Activated CD4-positive, alpha-beta T cell treated with anti-CD3 and anti-CD28 coated beads, Interleukin-2, amount 50 U/mL, for 4 hours (primary cell): ENCODE measurements at places on chromosomes 7 and 10.

DNA sequence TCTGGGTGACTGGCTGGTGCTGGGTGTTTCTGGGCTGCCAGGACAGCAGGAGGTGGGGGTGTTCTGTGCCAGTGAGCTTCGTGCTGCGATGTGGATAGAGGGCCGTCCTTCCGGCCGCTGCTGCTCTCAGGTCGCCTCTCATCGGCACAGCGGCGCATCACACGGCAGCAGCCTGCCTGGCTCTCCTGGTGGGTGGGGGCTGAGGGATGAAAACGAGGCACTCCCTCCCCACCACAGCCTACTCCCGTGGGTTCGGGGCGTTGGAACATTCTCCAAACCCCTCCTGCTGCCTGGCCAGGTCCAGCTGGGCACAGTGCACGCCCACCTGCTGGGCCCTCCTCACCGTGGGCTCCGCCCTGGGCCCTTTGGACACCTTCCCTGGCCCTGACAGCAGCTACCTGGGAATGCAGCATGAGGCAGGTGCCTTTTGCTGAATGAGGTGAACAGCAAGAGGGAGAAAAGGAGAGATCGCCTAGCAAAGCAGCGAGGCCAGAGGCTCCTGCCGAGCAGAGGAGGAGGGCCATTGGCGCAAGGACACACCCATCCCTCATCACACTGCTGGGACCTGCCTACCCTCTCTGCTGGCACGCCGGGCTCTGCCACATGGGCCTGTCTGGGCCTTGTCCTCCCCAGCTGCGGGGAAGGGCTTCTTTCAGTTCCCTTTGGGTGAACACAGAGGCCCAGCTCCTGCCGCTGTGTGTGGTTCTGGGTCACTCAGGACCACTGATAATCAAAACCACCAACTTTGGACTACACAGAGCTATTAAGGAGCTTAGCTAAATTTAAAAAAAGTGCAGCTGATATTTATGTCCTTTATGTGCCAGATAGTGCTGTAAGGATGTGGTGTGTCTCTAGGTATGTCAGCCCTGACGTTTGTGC, 33.4 kb downstream of the INPP5A start:
- DNase-seq: no peak

DNA sequence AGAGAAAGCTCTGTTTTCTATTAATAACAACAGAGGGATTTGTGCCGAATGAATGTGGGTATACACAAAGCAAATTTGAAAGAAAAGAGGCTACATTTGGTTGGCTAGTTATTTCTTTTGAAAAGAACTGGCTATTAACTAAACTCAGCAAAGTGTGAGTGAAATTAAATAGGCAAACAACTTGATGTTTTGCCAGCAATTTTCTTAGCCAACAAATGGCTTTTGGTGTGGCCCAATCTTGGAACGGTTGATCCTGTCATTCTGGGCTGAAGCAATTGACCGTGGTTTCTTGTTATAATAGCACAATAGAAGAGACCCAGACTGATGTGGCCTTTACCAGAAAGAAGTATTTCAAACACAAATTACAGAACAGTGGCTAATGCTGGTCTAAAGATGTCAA, 898.6 kb downstream of the KCNMA1 start:
- no peak for DNase-seq

- DNase-seq: no peak
Observed at GRCh38 chr7:131285556-131285955, 42.1 kb upstream of the MKLN1 start.

- DNase-seq: no peak
Observed at GRCh38 chr10:71228875-71229675, 16.7 kb downstream of the UNC5B start.

- no peak for DNase-seq
Observed at GRCh38 chr10:89531359-89531758, 4.0 kb downstream of the SLC16A12 start.

GRCh38 chr10:72742797-72743196, 50.9 kb downstream of the MCU start:
- no peak for DNase-seq

- no peak for DNase-seq
Observed at GRCh38 chr10:22700489-22700888, 13.9 kb downstream of the PIP4K2A start.

DNA sequence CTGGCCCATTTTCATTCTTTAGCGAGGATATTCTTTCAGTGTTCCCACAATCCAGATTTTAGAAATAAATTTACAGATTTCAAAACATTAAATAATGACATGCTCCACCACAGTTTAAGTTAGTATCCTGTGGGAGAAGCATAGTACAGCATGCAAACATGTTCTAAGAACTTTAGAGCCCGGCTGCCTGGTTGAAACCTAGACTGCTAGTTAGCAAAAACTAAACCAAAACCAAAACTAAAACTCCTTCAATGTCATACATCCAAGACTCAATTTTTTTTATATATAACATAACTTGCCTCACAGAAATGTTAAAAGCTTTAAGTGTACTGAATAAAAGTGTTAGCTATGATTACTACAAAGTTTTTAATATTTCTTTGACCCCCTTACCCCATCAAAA, 17.0 kb downstream of the TRA2A start:
- DNase-seq: no peak

DNA sequence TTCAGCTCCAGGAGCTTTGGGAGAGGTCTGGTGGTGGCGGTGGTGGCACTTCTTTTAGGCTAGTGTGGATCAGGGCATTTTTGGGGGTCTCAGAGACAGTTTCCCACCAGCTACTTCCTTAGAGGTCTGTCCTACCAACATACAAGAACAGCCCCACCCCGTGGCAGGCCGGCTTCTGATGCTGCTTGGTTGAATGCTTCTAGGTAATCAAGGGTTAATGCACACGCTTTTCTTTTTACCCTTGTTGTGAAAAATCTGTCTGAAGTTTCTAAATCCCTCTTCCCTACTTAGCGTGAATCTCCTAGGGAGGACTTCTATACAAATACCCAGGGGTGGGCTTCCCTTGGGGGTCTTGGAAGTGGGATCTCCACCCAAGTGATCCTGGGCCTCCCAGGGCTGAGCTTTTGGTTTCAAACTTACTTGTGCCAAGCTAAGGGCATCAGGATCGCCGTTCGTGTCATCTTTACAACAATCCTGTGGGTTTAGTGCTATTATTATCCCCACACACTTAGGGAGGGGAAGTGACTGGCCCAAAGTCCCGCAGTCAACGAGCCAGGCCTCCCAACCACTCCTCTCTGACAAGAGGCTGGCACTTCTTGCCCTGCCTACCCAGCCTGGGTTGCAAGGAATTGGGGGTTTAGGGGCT, 1.7 kb downstream of the SH2B2 start:
- DNase-seq: no peak

DNA sequence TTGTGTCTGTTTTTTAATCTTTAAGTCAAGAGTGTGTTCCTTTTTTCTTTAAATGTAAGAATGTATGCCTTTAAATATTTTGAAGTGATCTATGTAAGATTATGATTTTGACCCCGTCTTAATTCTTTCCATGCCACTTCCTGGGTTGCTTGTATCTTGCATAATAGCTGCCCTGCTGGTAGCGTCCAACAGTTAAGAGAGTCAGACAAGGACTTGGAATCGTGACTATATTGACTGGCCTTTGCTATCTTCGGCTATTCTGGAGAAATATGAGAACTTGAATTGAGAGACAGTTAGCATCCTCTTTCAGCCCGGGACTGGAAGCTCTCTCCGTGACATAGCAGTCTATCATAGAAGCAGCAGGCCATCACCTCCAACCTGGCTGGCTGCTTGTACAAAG, 13.0 kb downstream of the NRP1 start:
- DNase-seq: no peak

DNA sequence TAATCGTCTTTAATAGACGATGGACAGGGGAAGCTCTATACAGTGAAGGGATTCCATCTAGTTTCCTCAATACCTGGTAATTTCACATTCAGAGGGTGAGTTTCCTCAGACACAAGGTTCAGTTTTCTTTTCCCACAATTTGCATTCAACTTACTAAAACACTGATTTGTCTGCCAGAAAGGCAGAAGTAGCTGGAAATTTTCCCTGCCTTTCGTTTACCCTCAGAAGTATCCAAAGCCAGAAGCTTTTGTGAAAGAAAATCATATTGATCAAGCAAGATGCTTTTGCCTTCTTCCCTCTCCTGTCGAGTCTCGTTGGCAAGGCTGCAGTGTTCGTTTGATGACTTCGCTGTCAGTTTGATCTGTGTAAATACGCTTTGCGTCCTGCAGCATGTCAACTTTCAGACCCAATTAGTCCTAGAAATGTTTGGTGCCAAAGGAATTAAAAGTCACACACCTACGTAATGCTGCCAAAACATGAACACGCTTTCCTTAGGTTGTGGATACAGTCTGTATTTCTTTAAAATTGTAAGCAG, 631.9 kb upstream of the FOXK1 start:
- DNase-seq: no peak

GRCh38 chr7:95424716-95425115, 10.1 kb downstream of the PON2 start:
- no peak for DNase-seq

DNA sequence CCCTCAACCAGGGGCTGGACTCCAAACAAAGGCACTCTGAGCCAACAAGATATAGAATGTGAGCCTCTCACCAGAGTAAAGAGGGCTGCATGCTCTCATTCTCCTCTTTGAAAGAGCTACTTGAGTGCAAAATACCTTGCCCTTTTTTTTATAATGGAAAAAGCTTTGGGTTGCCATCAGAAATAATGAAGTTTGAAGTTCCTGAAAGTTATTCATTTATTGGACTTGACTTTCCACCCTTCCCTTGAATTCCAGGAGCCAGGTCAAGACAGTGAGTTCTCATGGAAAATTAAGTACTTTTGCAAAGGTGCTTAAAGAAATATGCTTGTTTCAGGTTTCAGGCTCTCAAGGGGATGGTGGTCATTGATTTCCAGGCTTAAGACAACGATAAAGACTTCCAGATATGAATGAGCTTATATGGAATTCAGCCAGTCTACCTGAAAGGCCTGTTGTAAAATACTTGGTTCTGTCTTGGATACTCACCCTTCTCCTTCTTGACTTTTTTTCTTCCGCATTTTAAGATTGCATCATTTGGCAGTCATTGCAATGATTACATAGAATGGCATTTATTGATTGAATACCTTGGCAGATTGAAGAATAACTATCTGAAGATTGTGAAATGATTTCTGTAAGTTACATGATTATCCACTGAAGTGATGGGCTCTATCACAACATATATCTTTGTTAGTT, 696.4 kb downstream of the INHBA start:
- DNase-seq: no peak

- DNase-seq: no peak
Observed at GRCh38 chr10:8035006-8035640, 19.4 kb upstream of the GATA3 start.

- DNase-seq: no peak
Observed at GRCh38 chr7:153433223-153433622, 619.0 kb upstream of the DPP6 start.

DNA sequence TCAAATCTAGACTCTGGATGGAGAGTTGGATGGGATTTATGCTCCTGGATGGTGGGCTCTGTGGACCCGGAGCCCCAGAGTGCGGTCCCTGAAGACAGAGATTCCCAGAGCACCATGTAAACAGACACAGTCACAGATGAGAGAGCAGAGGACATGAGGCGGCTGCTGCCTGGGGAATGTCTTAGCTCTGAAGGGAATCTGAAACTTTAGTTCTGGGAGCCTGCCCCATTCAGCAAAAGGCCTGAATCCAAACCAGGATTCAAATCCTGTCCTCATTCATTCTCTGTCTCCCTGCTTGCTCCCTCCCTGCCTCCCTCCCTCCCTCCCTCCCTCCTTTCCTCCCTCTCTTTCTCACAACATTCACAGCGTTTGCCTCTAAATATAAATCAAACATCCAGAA, 49.5 kb upstream of the CALD1 start:
- no peak for DNase-seq

GRCh38 chr10:22365644-22366434, 20.5 kb downstream of the SPAG6 start:
- DNase-seq: no peak

DNA sequence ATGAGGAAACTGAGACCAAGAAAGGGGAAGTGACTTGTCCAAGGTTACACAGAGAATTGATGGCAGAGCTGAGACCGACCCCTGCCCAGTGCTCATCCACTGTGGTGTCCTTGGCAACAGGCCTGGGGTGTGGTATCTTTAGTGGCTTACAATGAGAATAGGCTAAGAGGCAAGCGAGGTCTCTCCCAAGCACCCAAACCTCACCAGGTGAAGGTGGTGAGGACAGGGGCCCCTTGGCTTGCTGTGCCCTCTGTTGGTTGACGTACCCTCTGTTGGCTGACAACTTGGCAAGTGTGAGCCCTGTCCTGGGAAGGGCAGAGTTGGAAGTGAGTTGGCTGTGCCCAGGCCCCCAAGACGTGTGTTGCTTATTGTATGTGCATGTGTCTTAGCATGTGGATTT, 166.9 kb downstream of the GRK5 start:
- no peak for DNase-seq

DNA sequence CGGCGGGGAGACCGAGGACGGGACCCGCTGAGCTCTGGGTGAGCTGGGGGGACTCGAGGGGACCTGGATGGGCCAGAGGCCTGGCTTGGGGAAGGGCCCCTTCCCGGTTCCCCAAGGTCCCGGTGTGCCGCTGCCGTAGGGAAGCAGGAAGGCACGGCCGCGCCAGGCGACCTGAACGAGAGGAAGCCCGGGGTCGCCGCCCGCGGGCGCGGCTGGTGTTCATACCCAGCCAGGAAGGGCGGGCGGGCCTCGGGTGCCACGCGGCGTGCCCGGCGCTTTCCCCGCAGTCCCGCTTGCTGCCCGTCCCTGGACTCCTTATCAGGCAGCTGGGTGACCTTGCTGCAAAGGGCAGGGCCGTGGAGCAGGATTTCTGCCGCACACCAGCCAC, 38.0 kb downstream of the ZNF777 start:
- no peak for DNase-seq

DNA sequence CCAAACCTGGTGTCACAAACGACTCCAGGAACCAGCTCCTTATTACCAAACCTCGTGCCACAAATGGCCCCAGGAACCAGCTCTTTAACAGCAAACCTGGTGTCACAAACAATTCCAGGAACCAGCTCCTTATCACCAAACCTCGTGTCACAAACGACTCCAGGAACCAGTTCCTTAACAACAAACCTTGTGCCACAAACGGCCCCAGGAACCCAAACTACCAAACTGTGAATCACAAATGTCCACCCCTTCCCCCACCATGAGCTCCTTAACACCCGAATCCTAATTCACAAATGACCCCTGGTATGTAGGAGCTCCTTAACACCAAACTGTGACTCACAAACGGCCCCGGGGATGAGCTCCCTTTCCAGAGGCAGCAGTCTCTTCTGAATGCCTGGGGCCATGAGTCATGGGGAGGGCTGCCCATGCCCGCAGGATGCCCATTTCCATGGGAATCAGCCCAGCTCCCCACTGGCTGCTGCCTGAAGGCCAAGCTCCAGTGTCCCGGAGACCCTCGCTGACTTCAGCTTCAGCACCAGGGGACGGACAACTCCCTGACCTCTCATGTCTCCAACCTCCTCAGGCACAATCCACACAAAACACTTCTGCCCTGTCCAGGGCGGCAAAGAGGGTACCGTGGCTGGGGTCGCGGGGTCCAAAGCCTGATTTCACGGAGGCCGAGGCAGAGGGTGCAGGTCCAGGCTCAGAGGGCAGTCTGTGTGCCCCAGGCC, 213.1 kb downstream of the ELFN1 start:
- no peak for DNase-seq
